NCI-H2081 treated with DMSO at 0.1 percent for 48 hours (cell line): ENCODE measurements at places on chromosomes 7 and 10.
A peak's percentile ranks its signal among the peaks of the same experiment; 100 is the strongest.

DNA sequence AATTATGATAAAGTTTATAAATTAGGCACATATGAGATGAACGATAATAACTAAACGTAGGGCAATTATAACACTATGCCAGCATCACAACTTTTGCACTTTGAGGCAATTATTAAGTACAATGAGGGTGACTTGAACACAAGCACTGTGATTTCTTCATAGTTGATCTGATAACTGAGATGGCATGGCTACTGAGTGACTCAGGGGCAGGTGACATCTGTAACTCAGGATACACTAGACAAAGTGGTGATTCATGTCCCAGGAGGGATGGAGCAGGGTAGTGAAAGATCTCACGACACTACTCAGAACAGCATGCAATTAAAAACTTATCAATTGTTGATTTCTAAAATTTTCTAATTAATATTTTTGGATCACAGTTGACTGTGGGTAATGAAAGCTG, 98.3 kb upstream of the ARHGAP21 start:
- DNase-seq: no peak

GRCh38 chr7:33509206-33509605, 379.8 kb downstream of the BBS9 start:
- no peak for DNase-seq

- no peak for DNase-seq
These were observed 376.2 kb upstream of the TPK1 start for GRCh38 chr7:145212050-145212449.

- no peak for DNase-seq
These were observed 101.2 kb upstream of the ZNF746 start for GRCh38 chr7:149598721-149599308.

DNA sequence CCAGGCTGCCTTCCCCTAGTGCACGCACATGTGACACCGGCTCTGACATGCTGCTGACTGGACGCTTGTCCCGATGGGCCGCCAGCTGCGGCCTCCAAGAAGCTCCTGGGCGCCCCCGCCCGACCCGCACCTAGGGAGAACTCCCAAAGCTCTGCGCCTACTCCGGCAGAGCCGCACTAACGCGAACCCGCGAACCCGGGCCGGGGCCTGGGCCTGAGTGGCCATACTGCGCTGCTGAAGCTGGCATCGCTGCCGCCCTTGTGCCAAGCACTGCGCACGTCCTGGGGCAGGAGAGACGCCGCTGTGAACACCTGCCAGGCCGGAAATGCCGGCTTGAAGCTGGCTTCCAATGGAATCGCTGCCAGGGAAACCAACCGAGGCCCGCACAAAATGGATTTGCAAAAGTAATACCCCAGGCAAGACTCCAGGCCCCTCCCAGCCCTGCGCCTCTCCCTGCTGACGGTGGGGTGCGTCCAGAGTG, 85.1 kb downstream of the WASHC2A start:
- DNase-seq: no peak

DNA sequence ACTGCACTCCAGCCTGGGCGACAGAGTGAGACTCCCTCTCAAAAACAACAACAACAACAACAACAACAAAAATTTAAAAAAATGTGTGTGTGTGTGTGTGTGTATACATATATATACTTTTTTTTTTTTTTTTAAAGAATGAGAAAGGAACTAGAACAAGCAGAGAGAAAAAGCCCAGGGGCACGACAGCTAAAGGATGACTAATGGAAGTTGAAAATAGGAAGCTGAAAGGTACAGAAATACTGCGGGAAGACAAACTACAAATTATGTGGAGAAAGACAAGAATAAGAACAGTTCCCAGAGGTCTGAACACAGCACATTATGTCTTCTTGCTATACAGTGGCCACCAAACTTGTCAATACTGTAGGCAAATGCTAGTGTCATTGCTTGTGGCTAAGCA, 141.9 kb upstream of the PRSS1 start:
- no peak for DNase-seq

- DNase-seq: no peak
These were observed 544.4 kb downstream of the DNAJB6 start for GRCh38 chr7:157881048-157881771.

GRCh38 chr7:33798686-33799325, 106.5 kb upstream of the BMPER start:
- no peak for DNase-seq

DNA sequence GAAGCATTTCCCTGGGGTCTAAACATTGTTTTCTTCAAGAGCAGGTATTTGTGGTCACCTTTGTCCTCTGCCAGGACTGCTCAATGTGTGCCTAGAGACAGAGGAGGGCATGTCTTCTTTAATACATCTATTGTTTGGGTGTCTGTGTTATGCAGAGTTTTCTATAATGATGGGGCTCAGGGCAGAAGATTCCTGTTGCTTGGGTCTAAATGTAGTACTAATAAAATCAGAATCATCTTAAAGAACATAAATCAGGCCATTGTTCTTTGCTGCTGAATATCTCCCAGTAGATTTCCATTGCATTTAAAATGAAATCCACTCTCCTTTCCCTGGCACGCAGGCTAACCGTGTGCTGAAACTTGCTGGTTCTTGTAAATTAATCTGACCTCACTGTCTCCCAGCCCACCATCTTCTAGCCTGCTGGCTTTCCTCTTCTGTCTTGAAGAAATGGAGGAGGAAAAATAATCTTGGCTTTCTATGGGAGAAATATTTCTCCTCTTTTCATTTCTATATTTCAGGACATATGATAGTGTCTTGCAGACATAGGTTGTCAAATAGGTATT, 1396.8 kb downstream of the GATA3 start:
- DNase-seq: no peak

DNA sequence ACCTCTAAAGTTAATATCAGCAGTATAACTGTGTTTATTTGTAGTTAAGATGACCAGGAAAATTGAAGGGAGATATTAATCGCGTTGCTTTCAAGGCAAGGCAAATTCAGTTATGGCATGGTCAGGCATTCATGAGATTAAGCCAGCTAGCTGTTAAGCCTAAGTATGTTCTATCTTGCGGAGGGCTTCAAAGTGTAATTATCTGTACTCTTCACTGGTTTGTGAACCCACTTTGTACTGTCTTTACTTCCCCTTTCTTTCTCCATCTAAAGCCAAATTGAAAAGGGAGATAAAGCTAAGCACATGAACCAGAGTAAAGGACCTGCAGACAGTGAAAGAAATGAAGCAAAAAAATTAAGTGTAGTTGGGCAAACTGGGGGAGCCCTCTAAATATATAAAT, 483.1 kb upstream of the NRP1 start:
- DNase-seq: no peak

DNA sequence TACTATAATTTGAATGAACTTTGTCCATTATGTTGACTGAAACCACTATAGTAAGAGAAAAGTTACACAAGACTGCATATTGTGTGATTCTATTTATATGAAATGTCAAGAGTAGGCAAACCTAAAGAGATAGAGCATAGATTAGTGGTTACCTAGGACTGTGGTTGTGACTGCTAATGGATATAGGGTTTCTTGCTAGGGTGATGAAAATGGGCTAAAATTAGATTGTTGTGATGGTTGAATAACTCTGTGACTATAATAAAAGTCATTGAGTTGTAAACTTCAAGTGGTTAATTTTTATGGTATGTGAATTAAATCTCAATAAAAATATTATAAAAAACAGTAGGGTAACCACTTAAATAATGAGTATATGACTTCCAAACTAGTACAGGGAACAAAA, 142.9 kb upstream of the AHR start:
- DNase-seq: no peak

DNA sequence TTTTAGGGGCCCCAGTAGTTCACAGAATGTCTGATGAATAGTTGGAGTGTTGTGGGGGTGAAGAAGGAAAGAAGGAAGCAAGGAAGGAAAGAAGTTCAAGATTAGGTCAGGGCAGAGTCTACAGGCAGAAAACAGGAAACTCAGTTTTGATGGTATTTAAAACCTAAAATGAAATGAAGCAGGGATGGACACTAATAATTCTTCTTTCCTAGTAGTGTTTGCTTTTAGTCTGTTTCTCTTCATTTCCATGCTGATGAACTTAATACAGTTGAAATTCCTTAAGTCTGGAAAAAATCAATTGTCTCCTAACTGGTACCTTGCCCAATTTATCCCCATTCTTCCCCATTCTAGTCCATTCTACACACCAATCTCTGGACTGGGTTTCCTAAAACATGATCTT, 59.0 kb upstream of the GSAP start:
- DNase-seq: no peak

GRCh38 chr7:29194594-29195427, at the start of gene CHN2:
TSS of gene CHN2 (plus strand) at chr7:29194775.
- DNase-seq: peak; percentile 33

DNA sequence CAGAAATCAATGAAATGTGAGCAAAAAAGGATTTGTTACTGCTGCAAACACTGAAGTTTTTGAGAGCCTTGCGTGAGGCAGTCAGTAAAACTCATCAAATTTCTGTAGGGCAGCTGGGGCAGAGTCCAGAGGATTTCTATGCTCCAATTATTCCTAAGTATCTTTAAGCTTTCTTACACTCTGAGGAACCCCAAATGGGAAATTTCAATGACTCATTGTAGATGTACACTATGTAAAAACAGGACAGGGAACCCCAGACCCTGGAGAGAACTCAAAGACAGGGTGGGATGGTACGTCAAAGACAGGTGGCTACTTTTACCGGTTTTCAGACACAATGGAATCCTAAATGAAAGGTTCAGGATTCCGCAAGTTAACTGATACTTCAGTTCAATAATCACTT, 120.2 kb downstream of the TNS3 start:
- no peak for DNase-seq

DNA sequence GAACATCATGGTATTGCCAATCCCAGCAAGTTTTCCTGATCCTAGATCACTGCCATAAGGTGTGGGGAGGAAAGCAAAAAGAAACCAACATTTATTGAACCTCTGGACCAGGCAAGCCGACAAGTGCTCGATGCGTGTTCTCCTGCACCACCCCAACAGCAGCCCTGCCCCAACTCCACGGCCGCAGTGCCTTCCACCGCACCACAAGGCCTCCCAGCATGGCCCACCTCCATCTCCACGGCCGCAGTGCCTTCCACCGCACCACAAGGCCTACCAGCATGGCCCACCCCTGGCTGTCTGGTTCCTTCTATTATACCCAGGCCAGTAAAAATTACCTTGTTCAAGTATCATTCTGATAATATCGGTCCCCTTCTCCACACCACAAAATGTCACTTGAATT, 8.7 kb downstream of the HIPK2 start:
- no peak for DNase-seq

DNA sequence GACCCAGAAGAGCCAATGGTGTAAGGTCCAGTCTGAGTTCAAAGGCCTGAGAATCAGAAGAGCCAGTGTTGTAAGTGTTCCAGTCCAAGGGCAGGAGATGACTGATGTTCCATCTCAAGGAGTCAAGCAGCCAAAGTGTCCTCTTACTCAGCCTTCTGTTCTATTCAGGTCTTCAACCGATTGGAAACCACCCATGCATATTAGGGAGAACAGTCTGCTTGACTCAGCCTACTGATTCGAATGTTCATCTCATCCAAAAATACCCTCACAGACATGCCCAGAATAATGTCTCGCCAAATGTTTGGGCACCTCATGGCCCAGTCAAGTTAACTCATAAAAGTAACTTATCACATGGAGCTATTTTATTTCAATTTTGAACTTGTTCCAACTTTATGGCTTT, 2.9 kb upstream of the WDFY4 start:
- no peak for DNase-seq

DNA sequence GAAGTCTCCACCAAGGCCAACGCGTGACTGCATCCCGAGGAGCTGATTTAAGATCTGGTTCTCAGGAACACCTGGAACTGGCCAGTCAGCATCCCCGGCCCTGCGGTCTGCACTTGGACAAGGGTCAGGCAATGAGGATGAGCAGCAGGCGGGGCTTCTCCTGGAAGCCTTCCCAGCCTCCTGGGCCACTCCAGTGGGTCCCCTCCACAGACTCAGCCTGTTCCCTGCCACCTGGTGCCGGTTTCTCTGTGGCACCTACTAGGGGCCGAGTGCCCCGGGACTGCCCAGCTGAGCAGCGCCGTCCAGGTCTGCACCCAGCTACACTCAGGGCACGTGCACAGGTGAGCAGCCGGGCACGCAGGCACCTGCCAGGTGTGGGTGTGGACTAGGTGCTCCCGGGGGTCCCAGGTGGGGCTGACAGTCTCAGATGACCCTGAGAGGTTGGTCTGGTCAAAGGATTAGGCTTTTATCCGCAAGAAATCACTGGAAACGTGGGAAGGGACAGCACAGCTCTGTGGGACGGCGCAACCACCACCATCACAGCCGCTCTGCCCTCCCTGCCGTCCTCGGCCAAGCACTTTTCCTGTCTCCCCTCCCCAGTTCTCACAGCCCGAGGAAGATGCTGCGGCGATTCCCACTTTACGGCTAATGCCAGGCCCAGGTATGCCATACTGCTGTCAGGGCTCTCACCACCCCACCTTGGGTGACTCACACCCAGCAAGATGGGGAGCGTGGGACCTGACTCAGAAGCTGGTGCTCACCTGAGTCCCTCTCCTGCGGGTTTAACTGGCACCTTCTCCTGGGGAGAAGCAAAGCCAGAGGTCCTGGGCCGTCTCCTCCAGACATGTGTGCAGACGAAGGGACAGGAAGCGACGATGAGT, 166.0 kb downstream of the RNF216 start:
- DNase-seq: no peak

- no peak for DNase-seq
These were observed 37.1 kb downstream of the MTURN start for GRCh38 chr7:30171766-30172447.

- DNase-seq: no peak
These were observed 122.9 kb upstream of the MYO3A start for GRCh38 chr10:25811052-25811685.

DNA sequence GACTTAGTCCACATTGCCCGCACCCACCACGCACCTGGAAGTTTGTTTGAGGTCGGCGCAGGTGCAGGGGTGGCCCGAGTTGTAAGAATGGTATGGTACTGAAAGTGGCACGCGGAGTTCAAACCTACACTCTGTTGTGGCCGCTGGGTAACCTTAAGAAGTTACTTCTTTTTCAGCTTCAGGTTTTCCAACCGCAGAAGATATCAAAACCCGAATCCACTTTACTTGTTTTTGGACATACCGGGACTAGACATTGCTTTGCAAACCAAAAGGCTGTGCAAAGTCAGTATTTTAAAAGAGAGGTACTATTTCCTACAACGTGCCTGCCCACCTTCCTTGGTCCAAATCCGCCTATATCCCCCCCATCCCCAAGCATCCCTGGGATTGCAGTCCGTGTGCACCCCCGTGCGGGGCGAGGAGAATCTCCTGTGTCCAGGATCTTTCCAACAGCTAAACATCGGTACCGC, 1.0 kb downstream of the IGFBP3 start:
- no peak for DNase-seq

DNA sequence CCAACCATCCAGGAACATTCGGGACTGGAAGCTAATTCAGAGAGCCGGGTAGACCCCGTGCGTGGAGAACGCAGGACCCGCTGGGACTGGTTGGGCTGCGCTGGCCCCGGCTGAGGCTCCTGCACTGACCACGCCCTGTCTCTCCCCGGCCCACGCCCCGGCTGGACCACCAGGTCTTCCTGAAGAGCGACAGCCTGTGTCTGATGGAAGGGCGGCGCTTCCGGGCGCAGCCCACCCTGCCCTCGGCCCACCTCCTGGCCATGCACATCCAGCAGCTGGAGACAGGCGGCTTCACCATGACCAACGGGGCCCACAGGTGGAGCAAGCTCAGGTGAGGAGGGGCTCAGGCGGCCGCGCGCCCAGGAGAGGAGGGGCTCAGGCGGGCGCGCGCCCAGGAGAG, 10.2 kb upstream of the UTF1 start:
- DNase-seq: no peak

- DNase-seq: no peak
These were observed 43.7 kb upstream of the WASL start for GRCh38 chr7:123792547-123792946.

- DNase-seq: no peak
These were observed 153.2 kb downstream of the MAD1L1 start for GRCh38 chr7:2079332-2080059.

- DNase-seq: no peak
These were observed 23.8 kb downstream of the SUFU start for GRCh38 chr10:102527546-102527945.
